ENCODE measurements at places on chromosomes 5 and 9. TPM values are rescaled to one million over a fixed set of nuclear protein-coding genes. Genes with fewer than 3 reads are reported as not detected.
A peak's percentile ranks its signal among the peaks of the same experiment; 100 is the strongest.

Gene SLIT3
- total RNA-seq = not detected

Gene DRD1
- total RNA-seq = not detected

Gene FOXI1
- not detected for total RNA-seq

Gene INSL6
- total RNA-seq = not detected

Gene KIF20A
- 16.9 TPM for total RNA-seq

Gene ANXA2R
- total RNA-seq = 15.3 TPM

DNA sequence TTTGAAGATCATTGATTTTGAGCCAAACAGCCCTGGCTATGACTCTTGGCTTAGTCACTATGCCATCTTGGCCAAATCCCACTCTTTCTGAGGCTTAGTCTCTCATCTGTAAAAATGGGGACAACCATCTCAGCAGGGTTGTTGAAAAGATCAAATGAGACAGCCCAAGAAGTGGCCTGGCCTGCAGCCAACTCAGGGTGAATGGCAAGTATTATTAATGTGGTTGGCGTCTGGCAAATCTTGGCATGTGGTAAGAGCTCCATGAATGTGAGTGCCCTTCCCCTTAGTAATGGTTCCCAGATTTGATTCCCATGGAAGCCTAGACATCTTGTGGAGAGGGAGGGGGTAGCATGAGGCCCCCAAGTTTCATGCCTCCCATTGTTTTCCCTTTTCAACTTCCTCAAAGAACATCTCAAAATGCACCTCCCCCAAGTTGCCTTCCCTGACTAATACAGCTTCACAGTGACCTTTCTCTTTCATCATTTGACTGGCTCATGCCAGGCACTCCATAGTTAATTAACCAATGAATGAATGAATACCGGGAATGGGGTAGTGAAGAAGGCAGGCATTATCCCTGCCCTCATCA, 11.8 kb upstream of the TGFBI start:
- no peak overlapping the region for H3K27ac ChIP-seq
- DNase-seq = no peak
- H3K27me3 ChIP-seq = no peaks in the 10 kb centered on the region

- no peak overlapping the region for H3K4me3 ChIP-seq
- H3K36me3 ChIP-seq = peaks cover 20% of the 10 kb centered on the region
- H3K4me1 ChIP-seq = peaks cover 1% of the 10 kb centered on the region
- no peak for DNase-seq
Observed at GRCh38 chr9:112699230-112699629, 18.7 kb downstream of the INIP start.

DNA sequence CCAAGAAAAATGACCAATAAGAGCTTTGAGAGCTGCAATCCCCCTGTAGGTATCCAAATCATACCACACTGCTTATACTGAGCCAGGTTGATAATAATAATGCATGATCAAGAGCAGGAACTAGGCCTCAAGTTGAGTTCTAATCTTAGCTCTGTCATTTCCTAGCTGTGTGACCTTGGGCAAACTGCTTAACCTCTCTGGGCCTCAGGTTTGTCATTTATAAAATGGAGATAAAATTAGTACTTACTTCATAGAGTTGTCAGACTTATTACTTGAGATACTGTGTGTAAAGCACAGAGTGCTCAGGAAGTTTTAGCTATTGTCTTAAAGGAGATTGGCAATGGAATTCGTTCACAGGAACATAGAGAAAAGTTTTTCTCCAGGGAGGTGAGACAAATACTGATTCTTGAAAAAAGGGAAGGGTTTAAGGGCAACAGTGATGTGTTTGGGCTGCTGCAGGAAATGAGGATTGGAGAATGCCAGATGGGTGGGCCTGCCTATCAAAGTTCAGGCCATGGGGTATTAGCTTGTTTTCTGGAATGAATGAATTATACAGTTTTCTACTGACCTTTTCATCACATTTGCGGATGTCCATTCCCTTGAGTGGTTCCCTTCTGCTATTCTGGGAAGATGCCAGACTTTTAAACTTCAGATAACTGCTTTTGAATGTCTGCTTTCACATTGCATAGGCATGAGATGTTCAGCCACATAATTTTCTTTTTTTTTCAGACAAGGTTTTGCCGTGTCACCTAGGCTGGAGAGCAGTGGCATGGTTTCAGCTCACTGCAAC, 10.2 kb upstream of the ATP6V0E1 start:
- no peak for DNase-seq
- H3K4me1 ChIP-seq = no peaks in the 10 kb centered on the region
- no peak overlapping the region for H3K27ac ChIP-seq
- H3K36me3 ChIP-seq = no peaks in the 10 kb centered on the region

DNA sequence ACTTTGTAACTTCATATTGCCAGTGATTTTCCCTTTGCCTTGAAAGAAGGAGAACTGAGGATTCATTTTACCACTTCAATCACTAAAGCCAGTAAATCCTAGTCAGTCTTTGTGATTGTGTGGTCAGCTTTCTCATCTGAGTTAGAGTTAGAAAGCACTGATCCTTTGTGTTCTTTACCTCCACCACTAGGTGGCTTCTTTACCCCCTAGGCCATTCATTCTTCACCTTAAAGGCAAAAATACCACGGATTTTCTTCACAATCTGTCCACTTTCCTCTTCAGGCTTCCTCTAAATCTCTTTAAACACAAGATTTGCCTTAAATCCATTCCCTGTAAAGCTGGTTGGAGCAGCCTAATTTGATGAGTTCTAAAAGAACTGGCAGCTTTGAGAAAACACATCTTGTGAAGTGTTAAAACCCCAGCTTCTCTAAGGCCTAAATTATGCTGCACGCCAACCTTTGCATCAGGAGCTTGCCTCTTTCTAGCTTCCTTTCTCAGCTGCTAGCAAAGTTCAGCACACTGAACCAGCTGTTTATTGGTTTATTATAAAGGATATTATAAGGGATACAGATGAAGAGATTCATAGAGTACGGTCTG, 20.4 kb downstream of the BDP1 start:
- H3K27ac ChIP-seq = no peak overlapping the region
- peaks cover 19% of the 10 kb centered on the region for H3K36me3 ChIP-seq
- peak; percentile 65 for DNase-seq
- H3K27me3 ChIP-seq = no peaks in the 10 kb centered on the region
- no peak overlapping the region for H3K4me3 ChIP-seq

DNA sequence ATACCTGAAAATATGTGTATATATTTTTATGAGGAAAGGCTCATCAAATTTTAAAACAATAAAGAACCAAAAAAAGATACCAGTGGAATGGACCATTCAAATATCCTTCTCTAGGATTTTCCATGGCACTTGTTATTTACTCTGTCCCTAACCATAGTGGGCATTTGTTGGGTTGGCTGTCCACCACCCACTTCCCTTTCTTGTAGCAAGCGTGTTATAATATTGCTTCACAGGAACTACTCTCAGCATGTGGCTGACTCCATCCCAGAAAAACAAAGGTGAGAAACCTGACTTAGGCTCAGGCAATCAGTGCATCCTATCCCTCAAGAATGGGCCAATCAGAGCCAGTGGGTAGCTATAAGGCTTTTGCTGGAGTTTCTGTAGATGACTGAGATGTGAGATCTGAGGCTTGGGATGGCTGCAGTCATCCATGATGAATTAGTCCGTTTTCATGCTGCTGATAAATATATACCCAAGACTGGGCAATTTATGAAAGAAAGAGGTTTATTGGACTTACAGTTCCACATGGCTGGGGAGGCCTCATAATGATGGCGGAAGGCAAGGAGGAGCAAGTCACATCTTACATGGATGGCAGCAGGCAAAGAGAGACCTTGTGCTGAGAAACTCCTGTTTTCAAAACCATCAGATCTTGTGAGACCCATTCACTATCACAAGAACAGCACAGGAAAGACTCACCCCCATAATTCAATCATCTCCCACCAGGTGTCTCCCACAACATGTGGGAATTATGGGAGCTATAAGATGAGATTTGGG, 17.2 kb downstream of the C5orf63 start:
- no peak overlapping the region for H3K27ac ChIP-seq
- DNase-seq = no peak
- no peak overlapping the region for H3K4me3 ChIP-seq
- H3K36me3 ChIP-seq = peaks cover 10% of the 10 kb centered on the region

DNA sequence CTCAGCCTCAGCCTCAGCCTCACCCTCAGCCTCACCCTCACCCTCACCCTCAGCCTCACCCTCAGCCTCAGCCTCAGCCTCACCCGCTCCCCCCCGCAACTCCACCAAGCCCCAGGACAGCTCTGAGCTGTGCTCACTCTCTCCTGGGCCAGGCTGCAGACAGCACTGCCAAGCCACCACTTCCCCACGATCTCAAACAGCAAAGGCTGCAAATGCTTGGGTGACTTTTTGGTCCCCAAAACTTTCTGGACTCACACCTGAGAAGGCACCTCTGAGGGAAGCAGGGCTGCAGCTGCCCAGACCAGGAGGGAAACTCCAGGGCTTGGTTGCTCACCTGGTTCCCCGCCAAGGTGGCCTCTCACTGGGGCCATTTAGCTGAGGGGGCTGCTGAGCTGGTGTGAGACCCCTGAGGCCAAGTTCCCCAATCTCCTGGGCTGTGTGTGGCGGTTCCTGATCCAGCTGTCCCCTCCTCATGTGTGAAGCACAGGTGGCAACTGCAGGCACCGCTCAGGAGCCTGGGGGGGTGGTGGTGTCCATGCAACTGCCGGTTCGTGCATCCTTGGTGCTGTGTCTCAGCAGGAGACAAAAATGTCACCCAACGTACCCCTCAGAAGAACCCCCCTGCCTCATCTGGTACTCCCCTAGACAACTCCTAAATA, 17.8 kb downstream of the MRPL36 start:
- H3K27me3 ChIP-seq = no peaks in the 10 kb centered on the region
- peaks cover 41% of the 10 kb centered on the region for H3K4me1 ChIP-seq
- peak overlapping the region; percentile 82 for H3K27ac ChIP-seq

- H3K4me3 ChIP-seq = peak overlapping the region; percentile 56
- no peaks in the 10 kb centered on the region for H3K27me3 ChIP-seq
- peaks cover 23% of the 10 kb centered on the region for H3K4me1 ChIP-seq
- peak; percentile 71 for DNase-seq
- H3K27ac ChIP-seq = 0 out of 2 replicates have a peak overlapping the region, but pooled peaks have one; percentile 39
Observed at GRCh38 chr5:1367149-1367548, 22.2 kb upstream of the CLPTM1L start.

GRCh38 chr9:125423964-125424363, 162.3 kb downstream of the GAPVD1 start:
- DNase-seq = no peak
- peaks cover 3% of the 10 kb centered on the region for H3K4me1 ChIP-seq
- H3K36me3 ChIP-seq = no peaks in the 10 kb centered on the region

DNA sequence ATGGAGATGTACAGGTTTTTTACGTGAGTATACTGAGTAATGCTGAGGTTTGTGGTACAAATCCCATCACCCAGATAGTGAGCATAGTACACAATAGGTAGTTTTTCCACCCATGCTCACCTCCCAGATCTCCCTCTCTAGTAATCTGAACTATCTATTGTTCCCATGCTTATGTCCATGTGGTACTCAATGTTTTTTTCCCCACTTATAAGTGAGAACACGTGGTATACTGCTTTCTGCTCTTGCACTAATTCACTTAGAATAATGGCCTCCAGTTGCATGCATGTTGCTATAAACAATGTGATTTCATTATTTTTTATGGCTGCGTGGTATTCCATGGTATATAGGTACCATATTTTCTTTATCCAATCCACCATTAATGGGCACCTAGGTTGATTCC, 593.9 kb downstream of the ANXA1 start:
- H3K27ac ChIP-seq = no peak overlapping the region
- H3K27me3 ChIP-seq = no peaks in the 10 kb centered on the region
- H3K4me3 ChIP-seq = no peak overlapping the region
- DNase-seq = no peak

DNA sequence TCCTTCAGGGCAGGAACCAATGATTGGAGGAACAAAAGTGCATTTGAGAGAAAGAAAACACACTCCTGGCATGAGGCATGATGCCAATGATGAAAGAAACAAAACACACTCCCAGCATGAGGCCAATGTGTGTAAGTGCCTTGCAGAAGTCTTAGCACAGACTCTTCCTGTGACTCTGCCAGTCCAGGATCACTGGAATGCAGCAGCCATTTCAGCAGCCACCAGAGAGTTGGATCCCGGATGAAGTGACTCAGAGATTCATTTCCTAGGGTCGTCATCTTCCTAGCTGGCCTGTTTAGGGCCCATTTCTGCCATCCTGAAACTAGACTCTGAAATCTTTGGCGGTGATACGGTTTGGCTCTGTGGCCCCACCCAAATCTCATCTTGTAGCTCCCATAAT, 212.5 kb downstream of the CFAP90 start:
- H3K4me1 ChIP-seq = no peaks in the 10 kb centered on the region
- no peaks in the 10 kb centered on the region for H3K27me3 ChIP-seq
- no peak overlapping the region for H3K4me3 ChIP-seq
- H3K27ac ChIP-seq = no peak overlapping the region
- no peak for DNase-seq

- DNase-seq = no peak
- no peak overlapping the region for H3K27ac ChIP-seq
- no peaks in the 10 kb centered on the region for H3K27me3 ChIP-seq
- H3K4me3 ChIP-seq = no peak overlapping the region
- no peaks in the 10 kb centered on the region for H3K36me3 ChIP-seq
Observed at GRCh38 chr5:120631611-120632010, 167.5 kb downstream of the PRR16 start.

GRCh38 chr9:129285979-129286772, 108.1 kb upstream of the IER5L start:
- H3K4me3 ChIP-seq = no peak overlapping the region
- H3K27me3 ChIP-seq = no peaks in the 10 kb centered on the region
- no peak overlapping the region for H3K27ac ChIP-seq
- no peaks in the 10 kb centered on the region for H3K36me3 ChIP-seq
- no peak for DNase-seq
- H3K4me1 ChIP-seq = peaks cover 3% of the 10 kb centered on the region

- no peaks in the 10 kb centered on the region for H3K36me3 ChIP-seq
- H3K27me3 ChIP-seq = no peaks in the 10 kb centered on the region
- H3K4me1 ChIP-seq = no peaks in the 10 kb centered on the region
- DNase-seq = no peak
- H3K27ac ChIP-seq = no peak overlapping the region
Observed at GRCh38 chr5:159883522-159883950, 32.7 kb upstream of the ADRA1B start.

- H3K27ac ChIP-seq = no peak overlapping the region
- H3K27me3 ChIP-seq = no peaks in the 10 kb centered on the region
- no peak for DNase-seq
- no peaks in the 10 kb centered on the region for H3K36me3 ChIP-seq
- no peaks in the 10 kb centered on the region for H3K4me1 ChIP-seq
Observed at GRCh38 chr5:143922718-143923117, 110.8 kb downstream of the HMHB1 start.

DNA sequence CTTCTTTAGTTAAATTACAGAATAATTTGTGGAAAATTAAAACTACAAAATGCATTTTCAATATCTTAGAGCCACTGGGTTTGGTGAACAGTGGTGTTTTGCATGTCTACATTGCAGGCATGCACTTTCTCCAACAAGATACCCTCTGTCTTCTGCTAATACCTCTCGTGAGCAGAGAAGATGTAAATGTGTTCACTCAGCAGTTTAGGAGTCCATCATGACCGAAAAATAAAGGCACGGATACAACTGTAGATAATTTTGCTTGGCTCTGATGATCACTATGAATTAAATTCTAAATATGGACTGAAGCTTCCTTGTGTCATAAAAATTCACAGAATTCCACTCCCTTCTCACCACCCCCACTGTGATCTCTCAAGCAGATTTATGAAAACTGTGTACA, 313.8 kb downstream of the GLIS3 start:
- no peak for DNase-seq
- H3K36me3 ChIP-seq = no peaks in the 10 kb centered on the region
- no peaks in the 10 kb centered on the region for H3K4me1 ChIP-seq
- 0 out of 2 replicates have a peak, but pooled peaks cover 2% of the 10 kb centered on the region for H3K27me3 ChIP-seq

- DNase-seq = no peak
- H3K36me3 ChIP-seq = no peaks in the 10 kb centered on the region
- H3K4me3 ChIP-seq = no peak overlapping the region
- no peaks in the 10 kb centered on the region for H3K27me3 ChIP-seq
Observed at GRCh38 chr5:170360709-170361108, 28.5 kb downstream of the KCNMB1 start.

- peaks cover 34% of the 10 kb centered on the region for H3K4me1 ChIP-seq
- H3K27ac ChIP-seq = peak overlapping the region; percentile 75
- no peaks in the 10 kb centered on the region for H3K27me3 ChIP-seq
- H3K36me3 ChIP-seq = no peaks in the 10 kb centered on the region
Observed at GRCh38 chr9:2016408-2017330, 1.5 kb downstream of the SMARCA2 start.
